ENCODE measurements at places on chromosomes 3 and 15.

GRCh38 chr3:178588628-178589027 lies 52.4 kb downstream of the KCNMB2 start:
- DNase-seq = no peak

DNA sequence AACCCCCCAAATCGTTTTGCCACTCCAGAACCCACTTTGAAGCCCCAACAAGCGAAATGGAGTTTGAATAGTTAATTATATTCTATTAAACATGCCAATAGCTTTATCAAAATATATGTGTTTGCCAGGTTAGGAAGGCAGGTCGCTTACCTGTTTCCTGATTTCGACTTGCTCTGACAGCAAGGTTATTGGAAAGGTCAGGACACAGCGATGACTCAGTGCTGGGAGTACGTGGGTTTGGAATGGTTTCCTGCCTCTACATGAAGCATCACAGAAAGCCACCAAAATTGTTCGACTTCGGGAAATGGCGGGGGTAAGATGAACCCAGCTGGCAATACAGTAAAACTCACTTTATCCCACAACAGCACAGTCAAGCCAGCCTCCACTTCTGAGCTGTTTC lies 135.6 kb upstream of the ABI3BP start:
- DNase-seq = no peak

DNA sequence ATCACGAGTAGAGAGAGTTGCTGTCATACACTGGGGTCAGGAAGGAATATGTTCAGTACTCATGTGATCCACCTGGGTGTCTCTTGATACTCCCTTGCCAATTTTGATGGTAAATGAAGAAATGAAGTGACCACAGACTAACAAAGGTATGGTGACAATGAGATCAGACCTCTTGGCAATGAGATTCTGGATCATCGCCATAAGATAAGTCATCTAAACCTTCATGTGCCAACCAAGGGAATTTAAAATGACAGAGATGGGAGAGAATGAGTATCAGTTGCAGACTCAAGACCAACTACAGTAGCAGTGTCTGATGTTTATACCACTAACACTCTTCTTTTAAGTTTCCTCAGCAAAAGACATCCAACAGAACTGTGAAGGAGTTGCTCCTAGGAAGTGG lies 601.0 kb downstream of the MECOM start:
- no peak for DNase-seq

DNA sequence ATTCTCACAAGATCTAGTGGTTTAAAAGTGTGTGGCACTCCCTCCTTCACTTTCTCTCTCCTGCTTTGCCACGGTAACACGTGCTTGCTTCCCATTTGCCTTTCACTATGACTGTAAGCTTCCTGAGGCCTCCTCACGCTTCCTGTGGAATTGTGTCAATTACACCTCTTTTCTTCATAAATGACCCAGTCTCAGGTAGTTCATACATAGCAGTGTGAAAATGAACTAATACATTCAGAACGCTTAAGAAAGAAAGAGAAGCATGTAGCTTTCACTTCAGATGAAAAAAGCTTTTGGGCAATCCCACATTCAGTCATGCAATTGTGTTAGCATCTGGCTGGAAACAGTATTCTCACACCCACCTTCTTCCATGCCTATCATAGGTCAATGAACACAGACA lies 24.4 kb downstream of the P3H2 start:
- no peak for DNase-seq

DNA sequence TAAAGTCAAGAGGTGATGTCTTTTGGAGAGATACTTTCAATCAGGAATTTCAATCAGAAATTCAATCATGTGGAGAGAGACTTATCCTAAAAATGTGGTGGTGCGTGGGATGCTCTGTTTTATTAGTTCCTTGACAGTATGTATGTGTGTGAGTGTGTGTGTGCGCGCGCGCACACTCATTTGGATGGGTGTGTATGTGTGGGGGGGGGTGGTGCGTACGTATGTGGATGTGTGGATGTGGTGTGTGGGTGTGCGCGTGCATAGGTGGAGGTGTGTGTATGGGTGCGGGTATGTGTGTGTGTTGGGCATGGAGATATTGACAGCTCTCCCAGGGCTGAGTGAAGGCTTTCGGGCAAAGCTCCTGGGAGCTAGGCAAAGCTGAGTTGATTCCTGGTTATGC lies 2.4 kb downstream of the ADIPOQ start:
- DNase-seq = no peak

DNA sequence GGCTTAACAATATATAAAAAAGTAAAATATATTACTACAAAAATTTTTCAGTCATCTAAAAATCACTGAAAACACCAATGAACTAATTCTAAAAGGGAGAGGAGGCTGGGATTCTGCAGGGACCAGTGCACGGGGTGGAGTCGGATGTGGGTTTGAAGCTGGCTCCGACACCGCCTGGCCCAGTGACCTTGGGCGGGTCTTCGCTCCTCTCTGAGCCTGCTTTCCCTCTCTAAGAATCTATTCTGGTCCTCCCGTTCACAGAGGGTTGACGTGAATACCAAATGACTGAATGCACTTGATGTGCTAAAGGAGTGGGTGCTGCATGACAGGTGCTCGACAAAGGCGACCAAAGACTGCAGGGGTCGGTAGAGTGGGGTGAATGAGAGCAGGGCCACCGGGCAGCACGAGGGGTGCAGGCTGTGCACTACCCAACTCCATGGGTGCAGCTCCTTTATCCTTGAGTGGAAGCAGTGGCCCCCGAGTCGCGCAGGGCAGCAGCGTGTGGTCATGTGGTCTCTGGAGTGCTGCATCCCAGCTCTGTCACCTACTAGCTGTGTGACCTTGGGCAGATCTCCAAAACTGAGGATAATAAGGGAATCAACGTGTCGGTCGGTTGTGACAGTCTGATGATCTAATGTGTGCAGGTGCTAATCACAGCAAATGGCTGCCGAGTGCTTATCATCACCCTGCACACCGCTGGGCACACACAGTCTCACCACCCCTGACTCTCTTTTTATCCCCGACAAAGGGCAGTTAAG lies 8.6 kb upstream of the IQSEC1 start:
- DNase-seq = no peak

- no peak for DNase-seq
These were observed 35.7 kb upstream of the ABHD17C start for GRCh38 chr15:80659375-80659774.

DNA sequence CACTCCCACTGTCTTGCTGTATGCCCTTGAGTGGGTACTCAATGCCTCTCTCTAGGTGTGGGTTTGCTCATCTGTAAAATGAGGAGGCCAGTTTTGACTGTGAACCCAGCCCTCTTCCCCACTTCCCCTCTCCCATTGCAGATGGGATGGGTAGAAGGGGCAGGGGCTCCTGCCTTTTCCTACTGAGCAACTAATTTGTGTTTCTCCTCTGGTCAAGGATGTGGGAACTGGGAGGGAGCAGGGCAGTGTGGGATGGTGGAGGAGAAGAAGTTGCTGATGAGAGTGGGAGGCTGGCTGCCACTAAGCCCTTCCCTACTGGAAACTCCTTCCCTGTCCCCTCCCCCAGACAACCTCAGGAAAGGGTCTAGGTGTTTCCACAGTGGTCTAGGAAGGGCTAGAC lies 20.1 kb upstream of the ANKDD1A start:
- DNase-seq = no peak

All from AG04450 (cell line).